ENCODE measurements at places on chromosomes 4 and X.

DNA sequence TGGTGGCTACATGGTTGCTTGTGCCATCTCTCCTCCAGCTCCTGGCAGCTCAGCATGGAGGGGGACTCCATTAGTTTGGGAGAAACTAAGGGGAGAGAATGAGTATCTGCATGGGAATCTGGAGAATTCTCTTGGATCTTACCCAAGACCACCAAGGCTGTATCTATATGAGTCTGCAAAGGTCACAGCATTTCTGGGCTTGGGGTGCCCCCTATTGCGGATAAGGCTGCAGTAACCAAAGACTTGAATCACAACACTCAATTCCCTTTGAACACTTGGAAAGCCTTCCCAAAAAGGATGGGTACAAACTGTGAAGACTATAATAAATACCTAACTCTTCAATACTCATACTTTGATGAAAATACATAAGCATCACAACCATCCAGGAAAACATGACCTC, 623.5 kb upstream of the NR3C2 start:
- DNase-seq: peak; percentile 33

DNA sequence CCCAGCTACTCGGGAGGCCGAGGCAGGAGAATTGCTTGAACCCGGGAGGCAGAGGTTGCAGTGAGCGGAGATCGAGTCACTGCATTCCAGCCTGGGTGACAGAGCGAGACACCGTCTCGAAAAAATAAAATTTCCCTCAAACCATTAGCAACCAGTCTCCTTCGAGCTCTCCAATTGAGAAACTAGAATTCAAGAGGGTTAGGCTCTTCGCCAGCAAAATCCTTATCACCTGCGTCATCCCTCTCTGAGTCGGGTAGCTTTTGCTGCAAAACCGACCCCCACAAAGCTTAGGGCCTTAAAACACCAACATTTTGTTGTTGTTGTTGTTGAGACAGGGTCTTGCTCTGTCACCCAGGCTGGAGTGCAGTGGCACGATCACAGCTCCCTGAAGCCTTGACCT, 75.1 kb upstream of the DDX3X start:
- no peak for DNase-seq

DNA sequence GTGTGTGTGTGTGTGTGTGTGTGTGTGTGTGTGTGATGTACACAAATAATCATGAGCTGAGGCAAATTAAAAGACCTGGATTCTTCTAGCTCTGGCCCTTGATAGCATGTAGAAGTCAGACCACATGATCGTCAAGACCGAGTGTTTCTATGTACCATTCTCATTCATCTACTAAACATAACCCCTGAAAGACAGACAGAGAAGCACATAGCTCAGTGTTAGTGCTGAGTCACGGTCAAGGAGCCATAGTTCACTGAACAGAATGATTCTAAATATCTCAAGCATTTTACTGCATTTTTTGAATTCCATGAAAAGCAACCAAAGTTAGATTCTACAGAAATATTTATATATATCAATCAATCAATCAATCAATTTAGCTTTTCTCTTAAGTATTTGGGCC, 412.3 kb upstream of the CXorf51A start:
- no peak for DNase-seq

DNA sequence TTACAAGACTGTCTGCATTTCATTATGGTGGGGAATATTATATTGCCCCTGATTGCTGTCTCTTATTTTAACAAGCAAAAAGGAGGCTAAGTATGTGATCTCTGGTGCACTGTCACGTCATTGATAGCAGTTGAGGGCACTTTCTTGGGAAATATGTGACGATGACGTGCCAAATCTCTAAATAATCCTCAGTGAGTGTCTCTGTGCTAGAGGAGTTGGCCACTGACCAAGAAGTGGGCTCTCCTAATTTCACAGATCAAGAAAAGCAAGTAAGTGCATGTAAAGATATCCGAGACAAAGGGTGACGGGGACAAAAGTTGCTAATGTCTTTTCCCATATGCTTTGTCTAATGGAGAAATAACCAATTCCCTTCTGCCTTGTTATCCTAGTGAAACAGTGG, 487.4 kb upstream of the TENM3 start:
- no peak for DNase-seq

- DNase-seq: no peak
Measured at GRCh38 chr4:66688674-66689073, 856.6 kb downstream of the CENPC start.

DNA sequence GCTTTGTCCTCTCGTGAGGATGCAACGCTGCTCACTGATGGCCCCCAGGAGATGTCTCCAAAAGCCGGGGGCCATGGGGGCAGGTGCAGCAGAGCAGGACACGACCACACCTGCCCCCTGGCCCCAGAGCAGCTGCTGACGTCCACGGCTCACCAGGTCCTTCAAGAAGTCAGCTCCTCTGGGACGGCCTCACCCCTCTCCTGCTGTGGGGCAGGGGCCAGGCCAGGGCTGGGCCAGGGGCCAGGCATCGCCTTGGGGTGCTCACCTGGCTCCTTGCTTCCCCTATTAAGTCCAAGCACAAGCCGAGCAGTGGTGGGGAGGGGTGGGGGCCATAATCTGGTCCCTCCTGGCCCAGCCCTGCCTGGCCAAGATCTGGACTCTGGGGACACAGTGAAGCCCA, 28.6 kb upstream of the MXD4 start:
- DNase-seq: no peak

- DNase-seq: no peak
Measured at GRCh38 chr4:153115322-153116290, 88.6 kb upstream of the TRIM2 start.

DNA sequence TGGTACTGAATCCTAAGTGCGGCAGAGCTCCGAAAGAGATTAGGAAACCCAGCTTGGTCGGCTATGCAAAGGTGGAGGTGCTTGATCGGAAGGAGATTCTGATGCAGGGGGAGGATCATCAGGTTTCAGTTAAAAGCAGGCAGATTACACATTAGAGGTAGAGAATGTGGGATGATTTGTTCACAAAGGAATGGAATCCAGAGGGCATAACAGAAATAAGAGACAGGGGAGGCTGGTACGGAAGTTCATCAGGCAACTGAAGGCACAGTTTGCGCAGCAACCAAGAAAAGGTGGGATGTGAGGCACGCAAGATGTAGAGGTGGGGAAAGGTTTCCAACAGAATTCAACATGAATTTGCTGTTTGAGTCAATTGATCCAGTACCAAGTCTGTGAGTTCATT, 424 bp upstream of the ZNF330 start:
- peak; percentile 22 for DNase-seq

- DNase-seq: no peak
Measured at GRCh38 chr4:1815096-1815996, 22.3 kb downstream of the FGFR3 start.

- no peak for DNase-seq
Measured at GRCh38 chr4:123116412-123116811, 194.0 kb upstream of the NUDT6 start.

- DNase-seq: no peak
Measured at GRCh38 chrX:23372220-23372902, 37.7 kb downstream of the PTCHD1 start.

- no peak for DNase-seq
Measured at GRCh38 chrX:118631586-118631985, 95.8 kb upstream of the IL13RA1 start.
